ENCODE measurements at places on chromosomes 7 and 10.

DNA sequence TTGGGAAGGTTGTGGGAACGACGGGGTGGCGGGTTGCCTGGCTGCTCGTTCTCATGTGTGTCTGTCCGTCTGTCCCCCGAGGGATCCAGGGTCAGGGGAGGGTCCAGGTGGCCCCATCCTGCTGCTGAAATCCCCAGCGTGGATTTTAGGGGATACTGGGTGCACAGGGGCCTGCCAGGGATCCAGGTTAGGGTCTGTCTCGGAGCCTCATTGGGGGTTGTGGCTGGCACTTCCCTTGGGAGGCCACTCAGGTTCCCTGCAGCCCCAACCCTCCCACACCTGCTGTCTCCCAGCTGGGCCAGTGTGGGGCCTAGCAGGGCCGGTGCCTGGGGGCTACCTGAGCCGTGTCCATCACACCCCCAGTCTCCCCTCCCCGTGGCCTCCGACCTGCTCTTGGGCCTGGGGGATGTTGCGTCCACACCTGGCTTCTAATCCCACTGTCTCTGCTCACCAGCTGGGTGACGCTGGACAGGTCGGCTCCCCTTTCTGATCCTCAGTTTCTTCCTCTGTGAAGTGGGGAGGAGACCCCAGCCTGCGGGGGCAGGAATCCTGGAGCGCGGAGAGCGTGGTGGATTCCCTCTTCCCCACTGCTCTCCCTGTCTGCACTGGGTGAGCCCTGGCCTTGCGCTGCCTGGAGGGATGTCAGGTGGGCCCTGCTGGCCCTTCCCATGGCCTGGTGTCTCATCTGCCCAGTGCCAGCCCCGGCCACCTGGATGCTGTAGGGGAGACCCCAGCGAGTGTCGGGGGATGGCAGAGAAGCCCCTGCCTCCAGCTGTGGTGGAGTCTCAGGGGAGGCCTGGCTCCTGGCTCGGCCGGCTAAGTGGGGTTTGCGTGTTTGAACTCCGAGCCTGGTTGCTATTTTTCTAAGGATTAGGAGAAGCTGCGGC, 81.6 kb downstream of the UNCX start:
- DNase-seq = no peak

GRCh38 chr7:13078105-13078504, 390.7 kb downstream of the ARL4A start:
- no peak for DNase-seq

- no peak for DNase-seq
Measured at GRCh38 chr10:78800535-78801320, 268.0 kb upstream of the ZMIZ1 start.

DNA sequence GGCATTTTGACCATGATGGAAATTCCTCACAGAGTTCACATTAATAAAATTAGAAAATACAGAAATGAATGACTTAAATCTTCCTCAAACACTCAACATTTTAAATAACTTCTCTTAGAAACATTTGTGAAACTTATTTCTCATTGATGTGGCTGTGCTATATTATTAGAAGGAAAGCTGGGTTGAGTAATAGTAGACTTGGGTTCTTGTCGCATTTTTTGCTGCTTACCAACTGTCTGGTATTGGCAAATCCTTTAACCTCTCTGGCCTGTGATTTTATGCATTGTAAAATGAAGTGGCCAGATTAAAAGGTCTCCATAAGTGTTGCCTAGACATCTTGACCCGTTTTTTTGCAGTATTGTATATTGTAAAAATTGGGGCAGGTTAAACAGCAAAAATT, 66.5 kb downstream of the VPS50 start:
- no peak for DNase-seq

- no peak for DNase-seq
Measured at GRCh38 chr10:80199828-80200227, 5.5 kb downstream of the ANXA11 start.

- DNase-seq = no peak
Measured at GRCh38 chr10:124541076-124541903, 79.7 kb downstream of the LHPP start.

DNA sequence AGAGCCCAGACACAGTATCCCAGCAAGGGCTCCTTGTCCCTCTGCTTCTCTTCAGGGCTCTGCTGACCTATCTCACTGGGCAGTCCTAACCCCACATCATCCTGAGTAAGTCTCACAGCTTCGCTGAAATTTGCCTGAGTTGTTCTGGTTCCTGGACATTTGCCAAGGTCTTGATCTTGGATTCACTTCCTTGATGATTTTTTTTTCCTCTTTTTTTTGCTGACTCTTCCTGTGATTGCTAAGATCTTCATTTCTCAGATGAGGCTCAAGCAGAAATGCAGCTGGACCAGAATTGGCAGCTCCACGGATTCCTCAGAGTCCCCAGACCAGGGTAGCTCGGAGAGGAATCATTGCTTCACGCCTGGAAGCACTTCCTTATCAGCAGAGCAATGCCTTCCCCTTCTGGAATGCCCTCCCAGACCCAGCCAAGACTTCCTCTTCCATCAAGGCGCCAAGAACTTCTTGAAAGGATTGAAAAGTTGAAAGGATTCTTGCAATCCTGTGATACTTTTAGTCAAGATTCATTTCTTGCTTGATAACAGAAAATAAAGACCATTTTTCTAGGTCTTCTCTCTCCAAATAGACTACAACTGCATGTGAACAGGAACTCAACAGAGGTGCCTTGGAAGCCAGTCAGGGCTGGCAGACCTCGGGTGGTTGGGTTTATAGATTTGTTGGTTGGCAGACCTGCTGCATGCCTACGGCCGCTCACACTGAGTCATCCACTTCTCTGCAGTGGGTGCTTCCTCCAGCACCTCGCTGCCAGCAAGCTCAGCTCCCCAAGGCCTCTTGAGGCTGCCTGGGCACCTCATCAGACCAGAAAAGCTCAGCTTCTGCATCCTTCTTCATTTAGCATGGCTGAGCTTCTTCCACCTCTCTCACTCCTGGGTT, 8.8 kb upstream of the AFAP1L2 start:
- no peak for DNase-seq

DNA sequence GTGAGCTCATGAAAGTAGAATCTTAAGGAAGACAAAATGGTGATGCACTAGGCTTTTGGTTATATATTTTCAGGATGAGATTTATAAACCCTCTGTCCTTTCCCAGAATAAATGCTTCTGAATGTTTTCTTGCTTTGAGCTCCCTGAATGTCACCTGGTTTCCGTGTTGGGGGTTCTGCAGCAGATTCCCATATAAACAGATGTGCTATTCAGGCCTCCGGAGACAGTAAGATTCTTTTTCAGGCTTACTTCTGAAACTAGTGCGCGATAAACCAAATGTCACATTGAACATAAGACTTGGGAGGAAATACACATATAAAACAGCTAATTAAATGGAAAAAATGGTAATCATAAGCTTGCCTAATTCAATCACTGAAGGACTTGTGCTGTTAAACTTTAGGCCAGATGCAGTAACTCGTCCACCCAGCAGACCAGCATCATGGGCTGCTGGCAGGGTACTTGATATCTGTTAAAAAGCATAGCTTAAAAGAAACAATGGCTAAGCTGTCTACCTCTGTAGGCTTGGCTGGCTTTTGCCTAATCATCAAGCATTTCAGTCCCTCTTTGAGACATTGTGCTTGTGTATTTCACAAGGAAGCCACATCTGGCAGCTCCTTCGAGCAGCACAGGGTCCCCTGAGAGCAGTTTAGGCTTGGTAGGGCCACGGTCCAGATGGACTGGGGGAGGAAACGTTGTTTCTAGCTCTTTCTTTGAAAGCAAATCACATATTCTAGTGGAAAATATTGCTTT, 281.2 kb upstream of the KIAA1217 start:
- no peak for DNase-seq

DNA sequence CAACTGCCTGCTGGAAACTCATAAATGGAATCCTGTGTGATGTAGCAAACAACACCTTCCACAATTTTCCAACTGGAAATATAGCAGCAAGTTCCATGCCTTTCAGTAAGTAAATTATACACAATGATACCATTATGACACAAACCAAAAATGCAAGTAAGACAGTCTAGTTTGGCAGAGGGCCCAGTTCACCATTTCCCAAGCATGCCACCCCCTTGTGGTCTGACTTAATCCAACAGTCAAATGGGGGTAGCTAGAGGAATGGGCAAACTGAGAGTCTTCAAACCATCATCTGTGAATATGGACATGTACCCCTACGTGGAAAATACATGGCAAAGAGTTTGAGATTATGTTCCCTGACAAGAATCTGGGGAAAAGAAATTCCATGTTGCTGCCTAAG, 137.6 kb upstream of the VWC2 start:
- DNase-seq = no peak

GRCh38 chr10:127496035-127496434, 53.1 kb upstream of the NPS start:
- no peak for DNase-seq

All from NCI-H2107 (cell line).